ENCODE measurements at places on chromosomes 7 and 10.

- DNase-seq: no peak
Observed at GRCh38 chr7:87797395-87797794, 78.8 kb downstream of the SLC25A40 start.

- no peak for DNase-seq
Observed at GRCh38 chr10:43002596-43002995, 74.3 kb upstream of the RET start.

GRCh38 chr7:21753071-21753470 is 192.6 kb downstream of the CDCA7L start:
- DNase-seq: no peak

DNA sequence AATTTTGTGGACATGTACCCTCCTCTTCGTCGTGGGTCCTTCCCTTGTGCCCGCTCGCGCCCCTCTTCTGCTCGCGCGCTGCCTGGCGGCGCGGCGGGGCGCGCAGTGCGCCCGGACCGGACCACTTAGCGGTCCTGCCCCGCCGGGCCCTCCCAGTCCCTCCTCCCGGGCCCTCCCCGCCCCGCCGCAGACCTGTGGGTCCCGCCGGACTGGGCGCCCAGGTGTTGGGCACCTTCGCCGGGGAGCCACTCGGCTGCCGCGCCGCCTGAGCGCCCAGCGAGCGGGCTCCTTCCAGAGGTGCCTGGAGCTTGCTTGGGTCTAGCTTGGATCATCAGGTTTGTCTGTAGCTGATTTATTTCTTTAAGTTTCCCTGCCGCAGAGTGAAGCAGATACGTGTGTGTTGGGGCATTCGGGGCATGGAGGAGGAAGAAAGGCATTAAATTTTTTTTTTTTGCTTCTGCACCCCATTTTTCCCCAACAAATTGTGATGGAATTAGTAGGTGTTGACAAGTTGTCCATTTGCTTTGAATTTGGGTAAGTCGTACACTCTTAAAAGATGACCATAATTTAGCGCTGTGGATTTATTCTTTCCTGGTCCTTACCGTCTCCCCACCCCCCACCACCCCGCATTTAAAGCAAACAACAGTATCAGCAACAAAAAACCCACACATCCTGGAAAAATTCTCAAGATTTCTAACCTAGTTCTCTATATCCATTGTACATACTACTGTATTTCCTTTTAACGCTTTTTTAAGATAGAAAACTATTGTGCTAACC is 905 bp downstream of the C1GALT1 start:
- DNase-seq: no peak

DNA sequence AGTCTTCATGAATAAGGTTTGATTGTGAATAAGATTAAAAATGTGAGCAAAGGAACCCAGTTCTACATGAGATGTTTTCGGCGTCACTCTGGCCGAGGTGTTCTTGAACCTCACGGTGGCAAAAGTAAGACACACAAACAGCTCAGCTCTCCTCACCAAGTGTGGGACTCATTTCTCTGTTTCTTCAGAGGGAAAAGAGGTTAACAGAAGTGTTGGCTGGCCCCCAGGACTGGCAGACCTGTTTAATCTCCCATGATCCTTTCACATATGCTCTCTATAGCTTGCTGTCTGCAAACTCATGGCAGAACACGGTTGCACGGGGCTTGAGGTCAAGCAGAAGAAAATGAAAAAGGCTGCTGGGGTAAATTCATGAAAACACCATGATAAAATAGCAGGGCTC is 394.4 kb downstream of the CALN1 start:
- no peak for DNase-seq

GRCh38 chr7:154867068-154867467 is 135.9 kb downstream of the PAXIP1 start:
- DNase-seq: no peak

DNA sequence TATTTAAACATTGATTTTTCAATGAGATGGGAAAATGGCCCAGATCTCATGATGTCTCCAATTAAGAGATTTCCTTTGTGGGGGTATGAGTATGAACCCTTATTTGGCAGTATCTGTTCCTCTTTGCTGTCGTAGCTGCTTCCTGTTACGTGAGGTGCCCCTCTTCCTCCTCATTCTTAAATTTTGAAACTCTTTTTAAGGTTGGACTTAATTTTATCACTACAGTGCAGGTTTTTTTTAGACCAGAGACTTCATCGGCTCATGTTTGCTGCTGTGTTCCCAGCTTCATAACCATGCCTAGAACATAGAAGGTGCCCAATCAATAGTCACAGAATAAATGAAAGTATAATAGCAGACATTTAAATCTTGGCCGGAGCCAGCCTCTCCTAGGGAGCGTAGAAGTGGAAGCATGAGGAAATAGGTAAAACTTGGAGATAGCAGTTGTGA is 2.4 kb downstream of the MIOS start:
- DNase-seq: no peak
